ENCODE measurements at places on chromosomes 11 and 22.

- no peak for DNase-seq
Observed at GRCh38 chr11:109972181-109972715, 120.9 kb upstream of the ZC3H12C start.

DNA sequence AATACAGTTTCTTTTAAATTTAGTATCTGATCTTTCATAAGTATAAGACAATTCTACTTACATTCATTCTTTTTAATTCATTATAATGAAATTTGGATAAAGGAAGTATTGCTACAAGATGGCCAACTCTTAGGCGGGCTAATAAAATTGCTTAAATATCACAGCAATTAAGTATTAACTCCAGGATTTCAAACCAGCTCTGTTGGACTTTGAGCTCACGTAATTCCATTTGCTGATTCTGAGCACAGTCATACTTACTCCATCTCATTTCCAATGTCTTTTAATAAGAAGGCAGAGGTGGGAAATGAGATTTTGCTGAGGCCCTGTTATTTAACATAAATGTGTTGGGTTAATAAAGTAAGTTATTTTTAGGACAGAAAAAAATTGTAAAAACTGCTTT, 748.1 kb downstream of the KCNA4 start:
- DNase-seq, result no peak

DNA sequence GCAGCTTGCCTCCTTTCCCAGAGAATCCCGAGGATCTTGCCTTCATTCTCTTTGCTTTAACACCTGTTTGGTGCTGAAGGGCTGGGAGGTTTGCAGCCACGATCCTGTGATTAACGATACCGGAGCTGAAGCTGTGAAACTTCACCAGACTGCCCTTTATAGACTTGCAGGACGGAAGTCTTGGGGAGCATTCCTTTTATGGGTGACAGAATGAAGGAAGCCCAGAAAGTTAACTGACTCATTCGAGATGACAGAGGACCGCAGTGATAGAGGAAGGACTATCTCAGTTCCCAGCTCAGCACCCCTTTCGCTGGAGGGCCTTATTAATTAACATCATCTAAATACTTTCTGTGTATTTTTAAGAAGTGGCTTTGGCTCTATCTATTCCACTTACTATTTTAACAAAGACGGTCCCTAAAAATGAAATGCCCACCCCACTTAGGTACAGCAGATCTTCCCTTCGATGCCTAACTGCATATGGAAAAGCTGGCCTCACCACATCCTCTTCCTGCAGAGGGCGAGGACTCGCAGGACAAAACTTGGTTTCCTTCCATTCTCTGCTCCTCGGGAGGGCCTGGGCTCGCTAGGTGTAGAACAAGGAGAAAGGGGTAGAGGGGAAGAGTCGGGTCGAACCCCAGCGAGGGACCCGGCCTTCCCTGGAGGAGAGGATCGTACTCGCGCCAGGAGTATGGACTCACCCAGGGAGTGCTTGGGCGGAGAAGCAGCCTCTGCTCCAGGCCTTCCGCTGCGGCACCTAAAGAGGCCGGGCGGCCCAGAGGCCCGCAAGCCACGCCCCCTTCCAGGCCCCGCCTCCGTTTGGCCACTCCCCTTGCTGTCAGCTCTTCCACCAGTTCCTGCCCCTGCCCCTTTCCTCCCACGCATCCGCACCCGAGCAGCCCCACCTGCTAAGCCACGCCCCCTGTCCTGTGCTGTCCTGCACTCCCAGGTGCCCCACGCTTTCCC, 30.7 kb upstream of the USP47 start:
- DNase-seq, result no peak

DNA sequence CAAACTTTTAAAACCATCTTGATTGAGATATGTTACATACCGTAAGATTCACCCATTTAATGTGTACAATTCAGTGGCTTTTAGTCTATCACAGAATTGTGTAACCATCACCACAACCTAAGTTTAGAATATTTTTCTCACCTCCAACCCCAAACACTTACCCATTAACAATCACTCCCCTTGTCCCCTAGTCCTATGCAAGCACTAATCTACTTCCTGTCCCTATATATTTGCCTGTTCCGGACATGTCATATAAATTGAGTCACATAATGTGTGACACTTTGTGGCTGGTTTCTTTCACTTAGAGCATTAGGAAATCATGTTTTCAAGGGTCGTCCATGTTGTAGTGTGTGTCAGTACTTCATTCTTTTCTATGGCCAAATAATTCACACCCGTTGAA, 38.8 kb downstream of the RASSF10 start:
- DNase-seq, result no peak

- DNase-seq, result no peak
Observed at GRCh38 chr22:24118689-24119384, 62.5 kb upstream of the SUSD2 start.

GRCh38 chr11:126476266-126476924, 120.9 kb downstream of the ST3GAL4 start:
- no peak for DNase-seq

- no peak for DNase-seq
Observed at GRCh38 chr11:17531636-17532113, 12.5 kb downstream of the USH1C start.

- no peak for DNase-seq
Observed at GRCh38 chr11:34940026-34940677, 23.7 kb downstream of the PDHX start.

GRCh38 chr11:15148169-15148568, 33.4 kb downstream of the INSC start:
- no peak for DNase-seq

- no peak for DNase-seq
Observed at GRCh38 chr11:114616516-114616915, 20.9 kb upstream of the NXPE4 start.

- no peak for DNase-seq
Observed at GRCh38 chr22:40202225-40202944, 24.7 kb downstream of the TNRC6B start.

- no peak for DNase-seq
Observed at GRCh38 chr11:123116486-123116885, 54.5 kb upstream of the HSPA8 start.

- peak; percentile 71 for DNase-seq
Observed at GRCh38 chr11:57491371-57492061, 24.0 kb downstream of the SLC43A1 start.

GRCh38 chr11:38968951-38969350, 2370.9 kb upstream of the RAG2 start:
- DNase-seq, result no peak

DNA sequence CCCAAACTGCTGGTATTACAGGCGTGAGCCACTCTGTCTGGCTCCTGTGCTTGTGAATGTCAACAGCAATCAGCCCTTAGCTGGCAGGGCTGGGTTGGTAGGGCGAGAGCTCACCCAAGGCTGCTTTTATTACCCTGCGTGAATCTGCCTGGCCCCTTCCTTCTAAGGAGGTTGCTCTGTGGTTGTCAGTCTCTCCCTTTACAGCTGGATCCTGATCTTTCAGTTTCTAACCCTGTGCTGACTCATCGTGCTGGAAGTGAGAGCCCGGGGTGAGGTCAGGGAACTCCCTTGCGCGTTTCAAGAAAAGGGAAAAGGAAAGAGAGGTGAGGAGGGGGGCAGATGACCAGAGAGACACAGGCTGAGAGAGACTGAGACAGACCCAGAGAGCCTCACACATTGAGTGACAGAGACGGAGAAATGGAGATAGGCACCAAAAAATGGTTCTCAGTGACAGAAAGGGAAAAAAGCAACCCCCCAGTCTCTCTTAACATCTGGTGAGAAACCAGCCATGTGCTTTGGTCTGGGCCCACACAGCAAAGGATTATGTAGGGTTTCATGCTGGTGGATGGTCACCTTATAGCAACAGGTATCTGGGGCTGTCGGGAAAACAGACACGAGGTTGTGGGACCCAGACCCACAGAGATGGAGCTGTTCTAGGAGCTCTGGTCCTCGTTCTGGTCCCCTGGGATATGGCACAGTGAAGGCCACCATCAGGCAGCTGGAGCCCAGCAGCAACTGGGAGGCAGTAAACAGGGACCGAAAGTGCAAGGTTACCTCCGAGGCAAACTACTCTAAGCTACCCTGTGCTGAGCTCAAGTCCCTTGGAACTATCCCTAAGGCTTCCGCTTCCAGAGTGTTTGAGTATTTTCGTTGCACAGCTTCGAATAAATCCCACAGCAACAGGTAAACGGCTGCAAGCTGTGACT, 2.5 kb downstream of the TCN2 start:
- peak; percentile 72 for DNase-seq

- DNase-seq, result no peak
Observed at GRCh38 chr11:92264350-92264749, 39.7 kb downstream of the FAT3 start.

DNA sequence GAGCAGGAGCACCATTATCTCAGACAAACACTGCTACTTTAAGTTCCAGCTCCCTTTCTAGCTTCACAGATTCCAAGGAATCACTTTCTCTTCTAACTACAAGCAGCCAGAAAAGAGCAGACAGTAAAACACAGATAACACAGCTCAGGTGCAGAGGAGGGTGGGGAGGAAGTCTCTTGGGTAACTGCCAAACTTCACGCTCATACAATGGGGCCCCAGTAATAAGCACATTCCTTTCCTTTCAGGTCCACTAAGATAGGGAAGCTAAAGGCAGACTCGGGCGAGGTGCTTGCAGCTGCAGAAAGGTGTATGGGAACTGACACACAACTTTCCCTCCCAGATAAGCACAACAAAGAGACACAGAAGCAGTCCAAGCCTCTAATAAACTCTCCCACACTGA, 69.2 kb upstream of the OR9G4 start:
- no peak for DNase-seq

GRCh38 chr22:45997777-45998637, 21.0 kb upstream of the WNT7B start:
- DNase-seq, result no peak

DNA sequence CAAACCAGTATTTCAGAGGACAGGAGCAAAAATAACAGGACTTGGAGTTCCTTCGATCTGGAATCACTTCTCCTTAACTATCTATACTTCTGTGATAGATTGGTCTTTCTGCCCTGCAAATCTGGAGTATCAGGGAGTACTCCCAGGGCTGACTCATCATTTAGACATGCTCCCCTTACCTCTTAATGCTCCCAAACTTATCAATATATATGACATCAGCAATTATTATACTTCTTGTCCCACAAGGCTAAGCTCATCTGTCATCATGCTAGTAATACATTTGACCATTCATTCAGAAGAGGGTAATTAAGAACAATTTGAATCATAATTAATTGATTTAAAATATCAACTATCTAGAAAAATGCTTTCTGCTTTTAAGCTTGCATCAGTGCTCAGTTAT, 163.8 kb downstream of the SWAP70 start:
- DNase-seq, result no peak

DNA sequence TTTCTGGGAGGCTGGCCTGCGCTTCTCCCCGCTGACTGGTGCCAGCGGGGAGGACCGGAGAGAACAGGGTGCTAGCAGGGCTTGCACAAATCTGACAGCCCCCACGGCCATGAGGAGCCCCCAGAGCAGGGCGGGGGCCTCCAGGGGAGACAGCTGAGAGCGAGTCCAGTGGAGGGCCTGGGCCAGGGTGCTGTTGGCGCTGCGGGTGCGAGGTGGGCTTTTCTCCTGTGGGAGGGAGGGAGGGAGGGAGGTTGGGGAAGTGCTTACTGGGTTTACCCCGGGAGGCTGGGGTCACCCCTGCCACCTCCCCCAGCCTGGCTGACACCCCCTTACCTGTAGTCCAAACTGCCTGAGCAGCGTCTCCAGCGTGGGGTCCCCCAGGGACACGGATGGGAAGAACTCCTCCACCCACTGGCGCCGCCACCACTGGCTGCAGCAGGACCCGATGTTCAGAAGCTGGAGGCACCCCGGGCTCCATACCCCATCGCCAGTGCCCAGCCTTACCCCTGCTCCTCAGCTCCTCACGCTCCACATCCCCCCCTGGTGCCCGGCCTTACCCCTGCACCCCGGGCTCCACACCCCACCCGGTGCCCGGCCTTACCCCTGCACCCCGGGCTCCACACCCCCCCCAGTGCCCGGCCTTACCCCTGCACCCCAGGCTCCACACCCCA, 3.9 kb downstream of the LMF2 start:
- DNase-seq, result no peak

- DNase-seq, result no peak
Observed at GRCh38 chr11:29780756-29781155, 236.1 kb downstream of the KCNA4 start.

- DNase-seq, result no peak
Observed at GRCh38 chr22:29635734-29636357, 32.4 kb downstream of the NF2 start.

DNA sequence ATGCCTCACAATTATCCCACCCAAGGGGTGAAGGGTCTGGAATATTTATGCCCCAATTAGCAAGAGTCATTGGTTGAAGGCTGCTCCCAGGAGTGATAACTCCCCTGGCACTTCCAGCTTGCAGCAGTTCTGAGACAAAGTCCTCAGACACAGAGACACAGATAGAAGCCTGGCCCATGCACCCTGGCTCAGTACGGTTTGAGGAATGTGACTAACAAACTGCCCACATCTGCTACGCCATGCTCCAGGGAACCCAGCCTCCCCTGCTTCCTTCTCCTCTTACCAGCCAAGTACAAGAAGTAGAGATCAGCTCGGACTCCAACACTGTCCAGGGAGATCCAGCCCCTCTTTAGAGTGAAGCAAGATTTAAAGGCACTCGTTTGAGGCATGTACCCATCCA, 48.5 kb upstream of the BMAL1 start:
- no peak for DNase-seq

GRCh38 chr22:50076646-50077535, 8.3 kb downstream of the MLC1 start:
- no peak for DNase-seq

DNA sequence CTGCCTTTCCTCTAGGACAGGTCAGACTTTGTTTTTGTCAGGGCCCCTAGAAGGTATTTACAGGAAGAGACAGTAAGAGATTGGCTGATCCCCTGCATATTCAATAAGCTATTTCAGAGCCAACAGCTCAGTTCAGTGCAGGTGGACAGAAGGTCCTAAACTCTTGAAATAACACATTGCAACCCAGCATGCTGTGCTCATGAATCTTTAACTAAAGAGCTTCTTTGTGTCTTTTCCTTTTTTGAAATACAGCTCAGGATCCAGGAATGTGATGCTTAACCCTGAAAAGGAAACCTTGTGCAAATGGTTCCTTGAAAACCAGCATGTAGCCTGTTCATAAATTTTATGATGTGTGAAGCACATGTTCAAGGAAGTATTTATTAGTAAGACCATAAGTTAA, 43.9 kb downstream of the BBOX1 start:
- no peak for DNase-seq

GRCh38 chr11:119103793-119104192, 2.1 kb upstream of the DPAGT1 start:
- DNase-seq, result no peak

GRCh38 chr11:120467627-120468026, 43.9 kb upstream of the GRIK4 start:
- DNase-seq, result no peak

DNA sequence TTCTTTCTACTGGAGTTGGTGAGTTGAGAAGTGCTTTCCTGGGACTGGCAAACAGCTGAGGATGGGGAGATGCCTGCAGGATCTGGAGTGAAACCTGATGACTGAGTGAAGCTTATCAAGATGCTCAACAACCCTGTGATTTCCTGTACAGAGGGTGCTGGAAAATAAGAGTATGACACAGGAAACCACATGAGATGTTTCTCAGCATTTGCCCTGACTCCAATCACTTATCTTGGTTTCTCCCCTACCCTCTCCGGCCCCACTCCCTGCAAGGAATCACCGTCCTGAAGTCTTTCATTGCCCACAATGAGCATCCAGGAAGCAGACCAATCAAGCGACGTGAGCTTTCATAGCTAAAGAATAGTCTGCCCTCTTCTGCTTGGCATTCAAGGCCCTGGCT, at the start of gene MRGPRX2:
Gene MRGPRX2, minus strand, starts transcription at position 89 of the 400 bp plus-strand sequence. CDS start 4,315 bp downstream, outside the sequence.
- DNase-seq, result peak; percentile 58
